Germinal center (tissue), 1 donor: ENCODE measurements at places on chromosomes 7 and 10.

DNA sequence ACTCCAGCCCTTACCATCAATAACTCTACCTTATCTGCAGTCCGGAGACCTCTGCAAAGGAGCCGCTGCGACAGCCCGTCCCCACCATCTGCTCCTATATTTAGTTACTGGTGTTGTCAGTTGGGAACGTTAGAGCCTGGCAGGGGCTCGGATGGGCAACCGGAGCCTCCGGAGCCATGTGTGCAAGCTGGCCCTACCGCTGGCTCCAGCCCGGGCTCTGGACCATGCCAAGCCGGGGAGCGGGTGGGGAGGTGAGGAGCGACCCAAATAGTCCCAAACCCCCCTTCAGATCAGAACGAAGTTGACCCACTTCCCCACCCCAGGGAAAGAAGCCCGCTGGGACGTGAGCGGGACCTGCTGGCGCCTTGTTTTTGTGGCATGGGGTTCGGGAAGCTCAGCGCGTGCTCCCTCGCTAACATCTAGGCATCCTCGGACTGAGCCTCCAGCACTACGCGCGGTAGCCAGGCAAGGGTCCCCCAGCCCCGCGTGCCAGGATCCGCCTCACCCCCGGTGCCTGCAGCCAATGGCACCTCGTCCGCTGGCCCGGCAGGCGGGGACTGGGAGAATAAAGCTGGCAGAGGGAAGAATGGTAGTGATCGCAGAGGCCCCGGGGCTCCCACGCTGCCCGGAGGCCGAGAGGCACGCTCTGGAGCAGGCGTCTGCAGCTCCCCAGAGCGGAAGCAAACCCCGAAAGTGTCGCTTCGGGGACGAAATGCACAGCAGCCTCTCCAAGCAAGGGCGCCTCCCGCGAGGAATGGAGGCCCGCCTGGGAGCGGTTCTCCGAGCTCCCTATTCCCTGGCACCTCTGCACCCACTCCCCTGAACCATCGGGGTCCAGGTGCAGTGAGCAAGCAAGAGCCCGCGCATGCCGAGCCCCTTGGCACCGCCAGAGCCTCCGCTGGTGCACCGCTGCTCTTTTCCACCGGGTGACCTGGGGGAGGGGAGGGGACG lies 679 bp downstream of the LRRC20 start:
- DNase-seq, result peak; percentile 60

DNA sequence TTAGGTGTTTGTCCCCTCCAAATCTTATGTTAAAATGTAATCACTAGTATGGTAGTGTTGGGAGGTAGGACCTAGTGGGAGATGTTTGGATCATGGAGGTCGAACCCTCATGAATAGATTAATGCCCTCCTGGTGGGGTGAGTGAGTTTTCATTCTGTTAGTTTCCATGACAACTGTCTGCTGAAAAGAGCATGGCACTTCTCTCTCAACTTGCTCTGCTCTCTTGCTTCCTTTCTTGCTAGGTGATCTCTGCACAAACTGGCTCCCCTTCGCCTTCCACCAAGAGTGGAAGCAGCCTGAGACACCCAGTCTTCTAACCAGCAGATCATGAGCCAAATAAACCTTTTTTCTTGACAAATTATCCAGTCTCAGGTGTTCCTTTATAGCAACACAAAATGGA lies 853.9 kb downstream of the SORCS1 start:
- no peak for DNase-seq

DNA sequence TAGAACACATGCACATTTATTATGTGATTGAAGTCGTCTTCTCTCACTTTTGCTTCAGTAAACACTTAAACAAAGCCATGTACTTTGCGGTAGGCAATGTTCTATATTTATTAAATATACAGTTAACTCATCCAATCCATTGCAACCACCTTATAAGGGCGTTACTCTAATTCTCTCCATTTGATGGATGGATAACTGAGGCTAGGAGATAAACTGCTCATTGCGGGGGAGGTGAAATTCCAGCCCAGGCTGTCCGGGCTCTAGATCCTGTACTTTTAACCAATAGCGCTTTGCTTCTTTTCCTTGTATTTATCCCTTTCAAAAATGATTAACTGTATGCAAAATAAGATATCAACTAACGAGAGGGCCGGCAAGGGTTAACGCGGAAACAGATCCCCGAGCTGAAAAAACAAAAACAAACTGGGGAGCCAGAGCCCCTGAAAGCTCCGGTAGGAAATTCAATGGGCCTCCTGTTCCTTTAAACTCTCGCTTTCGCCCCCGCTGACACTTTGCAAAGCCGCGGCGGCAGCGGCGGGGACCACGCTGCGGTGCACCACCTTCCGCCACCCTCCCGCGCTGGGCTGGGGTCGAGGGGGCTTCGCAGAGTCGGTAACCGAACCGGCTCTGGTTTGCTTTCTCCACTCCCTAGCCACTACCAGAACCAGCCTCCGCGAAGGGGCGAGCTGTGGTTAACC lies 1.0 kb upstream of the PLXDC2 start:
- no peak for DNase-seq

GRCh38 chr10:67780759-67781538 lies 57.0 kb downstream of the DNAJC12 start:
- no peak for DNase-seq

GRCh38 chr7:140014123-140014522 lies 48.6 kb downstream of the PARP12 start:
- DNase-seq, result no peak

DNA sequence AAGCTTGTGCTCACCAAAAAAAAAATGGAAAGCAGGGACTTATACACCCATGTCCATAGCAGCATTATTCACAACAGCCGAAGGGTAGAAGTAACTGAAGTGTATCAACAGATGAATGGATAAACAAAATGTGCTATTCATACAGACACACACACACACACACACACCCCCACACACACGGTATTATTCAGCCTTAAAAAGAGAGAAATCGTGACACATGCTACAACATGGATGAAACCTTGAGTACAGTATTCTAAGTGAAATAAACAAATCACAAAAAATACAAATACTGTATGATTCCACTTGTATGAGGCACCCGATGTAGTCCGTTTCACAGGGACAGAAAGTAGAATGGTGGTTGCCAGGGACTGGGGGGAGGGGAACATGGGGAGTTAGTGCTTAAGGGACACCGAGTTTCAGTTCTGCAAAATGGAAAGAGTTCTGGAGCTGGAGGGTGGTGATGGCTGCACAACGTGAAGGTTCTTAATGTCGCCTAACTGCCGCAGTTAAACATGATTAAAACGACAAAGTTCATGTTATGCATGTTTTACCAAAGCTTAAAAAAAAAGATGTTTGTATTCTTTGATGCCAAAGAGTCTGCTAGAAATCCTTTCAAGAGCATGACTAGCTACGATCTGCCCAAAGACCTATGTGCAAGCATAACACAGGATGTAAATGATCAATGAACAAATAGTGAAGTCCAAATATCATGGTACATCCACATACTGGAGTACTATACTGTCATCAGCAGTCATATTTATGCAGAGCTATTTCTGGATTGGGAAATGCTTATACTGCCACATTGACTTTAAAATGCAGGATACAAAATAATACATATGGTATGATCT lies 7.2 kb downstream of the TNS3 start:
- DNase-seq, result peak; percentile 53

DNA sequence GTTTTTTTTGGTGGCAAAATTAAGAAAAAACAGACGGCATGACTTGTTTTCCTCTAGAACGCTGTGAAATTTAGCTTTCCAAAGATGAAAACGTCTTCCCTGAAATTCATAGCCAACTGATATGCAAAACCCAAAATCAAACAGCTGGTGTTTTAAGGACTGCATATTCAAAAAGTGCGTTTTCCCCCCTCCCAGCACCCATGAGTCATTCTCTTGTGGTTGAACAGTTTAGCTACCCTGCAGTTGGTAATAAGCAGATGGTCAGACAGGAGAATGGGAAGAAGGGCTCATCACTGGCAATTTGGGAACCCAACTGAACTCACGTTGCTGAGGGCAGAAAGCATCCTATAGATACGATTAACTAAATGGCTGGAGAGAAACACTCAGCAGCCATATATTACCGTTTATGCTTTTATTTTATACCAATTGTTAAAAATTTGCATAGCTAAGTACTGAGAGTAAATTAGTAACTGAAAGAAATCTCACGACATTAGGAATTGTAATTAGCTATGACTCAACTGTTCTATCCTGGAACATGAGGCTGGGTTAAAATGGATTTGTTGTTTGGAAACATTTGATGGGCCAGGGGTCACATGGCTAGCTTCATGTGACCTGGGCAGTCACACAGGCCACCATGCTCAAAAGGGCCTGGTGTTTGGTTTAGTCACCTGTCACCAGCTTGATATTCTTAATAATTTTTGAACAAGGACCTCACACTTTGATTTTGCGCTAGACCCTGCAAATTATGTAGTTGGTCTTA lies 343.1 kb downstream of the PHTF2 start:
- no peak for DNase-seq
